Stimulated activated CD8-positive, alpha-beta memory T cell treated with anti-CD3 and anti-CD28 coated beads, Interleukin-4, amount 100 ng/mL, for 1 hour (primary cell): ENCODE measurements at places on chromosomes 1 and 21.

GRCh38 chr1:31802190-31803150, 13.4 kb downstream of the SPOCD1 start:
- no peak for DNase-seq

GRCh38 chr1:158691907-158692306, 5.4 kb upstream of the SPTA1 start:
- DNase-seq, result no peak

GRCh38 chr1:86823386-86823785, 90.5 kb downstream of the SELENOF start:
- no peak for DNase-seq

GRCh38 chr21:42683371-42684108, 30.1 kb downstream of the PDE9A start:
- no peak for DNase-seq

- DNase-seq, result no peak
Measured at GRCh38 chr1:230715510-230715909, 1.6 kb upstream of the AGT start.

GRCh38 chr1:241424480-241424971, 67.5 kb upstream of the RGS7 start:
- DNase-seq, result no peak
